ENCODE measurements at places on chromosomes 12 and 14. TPM values are rescaled to one million over a fixed set of nuclear protein-coding genes. Genes with fewer than 3 reads are reported as not detected.

Gene FAM222A
- total RNA-seq: 0.78 TPM

GRCh38 chr14:96514694-96515093, 12.5 kb downstream of the PAPOLA start:
- DNase-seq: no peak

Gene KRT75
- not detected for total RNA-seq

DNA sequence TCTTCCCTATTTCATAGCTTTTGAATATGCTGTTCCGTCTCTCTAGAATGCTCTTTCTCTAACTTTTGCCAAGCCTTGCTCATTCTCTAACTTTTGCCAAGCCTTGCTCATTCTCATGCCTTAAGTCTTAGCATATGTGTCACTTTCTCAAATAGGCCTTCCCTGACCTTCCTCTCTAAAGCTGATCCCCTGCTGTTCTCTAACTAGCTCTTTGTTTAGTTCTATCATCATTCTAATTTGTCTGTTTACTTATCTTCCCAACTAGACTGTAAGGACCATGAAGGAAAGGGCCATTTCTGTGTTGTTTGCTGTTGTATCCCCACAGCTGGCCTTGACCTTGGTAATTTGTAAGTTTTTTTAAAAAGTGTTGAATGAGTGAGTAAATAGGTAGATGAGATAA, 71.1 kb downstream of the ZNF641 start:
- DNase-seq: no peak

- DNase-seq: peak; percentile 6
These were observed 4.3 kb downstream of the DEGS2 start for GRCh38 chr14:100155049-100155621.

GRCh38 chr12:67534046-67534445, 114.5 kb upstream of the DYRK2 start:
- DNase-seq: no peak

Gene DIO2
- total RNA-seq: 1.5 TPM

Gene DDX55
- 48.1 TPM for total RNA-seq

GRCh38 chr12:117707861-117708260, 260.9 kb downstream of the KSR2 start:
- no peak for DNase-seq

Gene MANSC1
- 2.7 TPM for total RNA-seq

GRCh38 chr14:106778986-106779385, 1252.6 kb downstream of the TMEM121 start:
- DNase-seq: no peak
